ENCODE measurements at places on chromosomes 1 and 21.

DNA sequence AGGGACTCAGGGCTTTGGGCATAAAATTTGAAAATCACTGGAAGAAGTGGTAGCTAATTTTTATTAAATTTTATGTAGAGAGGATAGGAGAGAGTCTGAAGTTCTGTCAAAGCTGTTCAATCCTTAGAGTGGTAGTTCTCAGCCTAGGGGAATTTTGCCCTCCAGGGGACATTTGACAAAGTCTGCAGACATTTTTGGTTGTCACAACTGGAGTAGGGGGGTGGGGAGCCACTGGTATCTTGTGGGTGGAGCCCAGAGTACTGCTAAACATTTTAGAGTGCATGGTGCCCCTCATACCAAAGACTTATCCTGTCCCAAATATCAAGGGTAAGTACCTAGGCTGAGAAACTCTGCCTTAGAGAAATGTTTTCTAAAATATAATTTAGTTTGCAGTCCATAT, 30.2 kb downstream of the RASAL2 start:
- DNase-seq, result no peak

- no peak for DNase-seq
Observed at GRCh38 chr1:151011154-151011850, 3.1 kb downstream of the PRUNE1 start.

GRCh38 chr1:205071028-205071409, 13.2 kb downstream of the TMEM81 start:
- no peak for DNase-seq

DNA sequence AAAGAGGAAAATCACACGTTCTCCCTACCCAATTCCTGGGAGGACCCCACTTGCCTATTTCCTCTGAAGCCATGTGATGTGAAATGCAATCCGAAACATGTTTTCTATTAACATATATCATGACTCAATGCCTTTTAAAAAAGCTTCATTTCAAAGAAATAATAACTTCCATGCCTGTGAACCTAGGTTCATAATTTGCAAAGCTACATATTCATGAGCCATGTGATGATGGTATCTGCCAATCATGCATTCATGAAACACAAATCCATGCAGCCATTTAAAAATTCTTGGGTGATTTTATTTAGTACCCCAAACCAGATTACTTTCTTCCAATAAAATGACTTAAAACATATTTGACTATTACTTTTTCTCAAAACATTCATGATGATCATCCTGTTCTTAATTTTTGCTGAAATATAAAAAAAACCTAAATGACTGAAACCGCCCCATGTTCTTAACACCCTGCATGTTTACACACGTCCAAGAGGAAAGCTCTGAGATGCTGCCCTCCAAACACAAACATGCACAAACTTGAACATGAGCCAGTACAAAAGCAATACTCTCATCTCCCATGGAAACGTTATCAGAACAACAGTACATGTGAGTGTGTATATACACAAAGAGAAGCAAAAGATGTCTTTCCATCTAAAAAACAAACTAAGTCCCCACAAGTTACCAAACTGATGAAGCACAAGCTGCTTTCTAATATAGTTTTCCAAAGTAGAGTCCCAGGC, 140.1 kb downstream of the TGFBR3 start:
- DNase-seq, result no peak

GRCh38 chr1:16146279-16147155, 9.4 kb downstream of the EPHA2 start:
- no peak for DNase-seq

All from NCI-H1417 treated with DMSO at 0.1 percent for 48 hours (cell line).